Muscle of leg (tissue), 16 donors: ENCODE measurements at places on chromosomes 11 and 22. TPM values are rescaled to one million over a fixed set of nuclear protein-coding genes. Genes with fewer than 3 reads are reported as not detected.

GRCh38 chr11:10604340-10604748 lies 35.9 kb upstream of the LYVE1 start:
- peak; percentile 68 for DNase-seq

DNA sequence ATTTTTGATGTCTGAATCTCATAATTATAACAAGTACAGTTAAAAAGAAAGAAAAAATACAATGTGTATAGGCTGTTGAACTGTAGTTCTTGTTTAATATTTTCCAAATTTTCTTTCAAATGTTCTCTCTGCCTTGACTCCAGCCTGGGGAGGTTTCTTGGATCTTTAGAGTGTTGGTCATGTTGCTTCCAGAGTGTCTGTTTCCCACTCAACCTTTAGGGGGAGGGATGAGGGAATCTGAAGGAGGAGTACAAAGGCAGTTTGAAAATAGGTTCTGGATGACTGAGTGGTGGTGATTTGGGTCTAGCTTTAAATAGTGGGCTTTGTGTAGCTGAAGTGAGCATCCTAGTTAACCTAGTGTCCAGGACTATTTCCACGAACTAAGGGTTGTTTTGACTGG lies 2.0 kb downstream of the CTNND1 start:
- peak; percentile 80 for DNase-seq

GRCh38 chr11:98307827-98308491 lies 712.8 kb upstream of the CNTN5 start:
- DNase-seq, result no peak

- DNase-seq, result no peak
Observed at GRCh38 chr22:26524870-26525269, 12.6 kb upstream of the TFIP11 start.

- peak; percentile 45 for DNase-seq
Observed at GRCh38 chr11:37755521-37755920, 1157.5 kb upstream of the RAG2 start.

- DNase-seq, result no peak
Observed at GRCh38 chr22:20128902-20129746, 2.5 kb upstream of the ZDHHC8 start.

GRCh38 chr11:125382314-125382791 lies 113.7 kb downstream of the FEZ1 start:
- no peak for DNase-seq

- peak; percentile 27 for DNase-seq
Observed at GRCh38 chr11:61345170-61345610, 12.2 kb downstream of the TKFC start.

DNA sequence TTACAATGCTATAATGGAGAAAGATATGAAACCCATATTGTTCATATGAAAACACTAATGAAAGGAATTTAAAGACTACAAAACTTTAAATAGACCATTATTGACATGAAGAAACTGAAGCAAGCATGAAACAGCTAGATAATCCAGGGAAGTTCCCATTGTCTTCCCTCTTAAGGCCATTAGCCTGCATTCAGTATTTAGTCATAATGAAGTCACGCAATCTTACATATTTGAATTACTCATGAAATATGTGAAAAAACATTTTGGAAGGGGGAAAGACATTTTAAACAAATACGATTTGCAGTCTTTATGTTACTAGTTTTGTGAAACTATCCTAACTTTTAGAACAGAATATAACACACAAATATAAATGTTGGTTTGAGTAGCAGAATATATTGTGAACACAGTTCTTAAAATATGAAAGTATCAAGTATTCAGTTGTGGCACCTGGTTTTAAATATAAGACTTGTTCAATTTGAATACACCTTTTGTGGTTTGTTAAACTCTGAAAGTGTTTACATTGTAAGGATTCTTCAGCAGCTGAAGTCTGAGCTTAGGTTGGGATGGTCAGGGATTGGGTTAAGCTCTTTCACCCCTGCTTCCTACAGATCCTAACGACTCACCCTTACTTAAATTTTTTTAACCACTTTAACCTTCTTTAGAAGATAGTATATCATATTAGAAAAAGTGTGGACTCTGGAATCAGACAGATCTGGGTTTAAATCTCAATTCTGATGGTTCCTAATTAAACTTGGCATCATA lies 500.3 kb upstream of the TENM4 start:
- DNase-seq, result no peak

DNA sequence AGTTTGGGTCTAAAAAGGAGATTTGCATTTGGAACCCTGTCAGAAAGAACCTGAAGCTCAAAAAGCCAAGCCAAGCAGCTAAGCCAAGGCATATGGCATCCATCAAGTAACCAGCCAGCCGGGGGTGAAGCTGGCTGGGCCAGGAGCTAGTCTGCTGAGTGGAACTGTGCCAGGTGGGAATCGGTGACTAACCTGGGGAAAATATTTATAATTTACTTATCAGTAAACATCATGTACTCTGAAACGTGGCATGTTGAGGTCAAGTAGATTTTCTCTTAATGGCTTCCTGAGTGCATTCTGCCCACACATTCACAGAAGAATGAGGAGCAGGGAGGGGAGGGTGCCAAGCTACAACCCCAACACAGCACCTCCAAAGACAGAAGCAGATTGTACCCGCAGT lies 70.5 kb upstream of the SESN3 start:
- no peak for DNase-seq

GRCh38 chr11:24624432-24624831 lies 127.6 kb downstream of the LUZP2 start:
- DNase-seq, result no peak

The JAM3 gene
- total RNA-seq, result 94.6 TPM

The TST gene
- total RNA-seq, result 22.3 TPM

The CDHR5 gene
- total RNA-seq, result 0.75 TPM

The FGF4 gene
- total RNA-seq, result 5.4 TPM
